ENCODE measurements at places on chromosomes 2 and 18.

GRCh38 chr2:238995634-238996033 lies 147.7 kb downstream of the TWIST2 start:
- DNase-seq = no peak

DNA sequence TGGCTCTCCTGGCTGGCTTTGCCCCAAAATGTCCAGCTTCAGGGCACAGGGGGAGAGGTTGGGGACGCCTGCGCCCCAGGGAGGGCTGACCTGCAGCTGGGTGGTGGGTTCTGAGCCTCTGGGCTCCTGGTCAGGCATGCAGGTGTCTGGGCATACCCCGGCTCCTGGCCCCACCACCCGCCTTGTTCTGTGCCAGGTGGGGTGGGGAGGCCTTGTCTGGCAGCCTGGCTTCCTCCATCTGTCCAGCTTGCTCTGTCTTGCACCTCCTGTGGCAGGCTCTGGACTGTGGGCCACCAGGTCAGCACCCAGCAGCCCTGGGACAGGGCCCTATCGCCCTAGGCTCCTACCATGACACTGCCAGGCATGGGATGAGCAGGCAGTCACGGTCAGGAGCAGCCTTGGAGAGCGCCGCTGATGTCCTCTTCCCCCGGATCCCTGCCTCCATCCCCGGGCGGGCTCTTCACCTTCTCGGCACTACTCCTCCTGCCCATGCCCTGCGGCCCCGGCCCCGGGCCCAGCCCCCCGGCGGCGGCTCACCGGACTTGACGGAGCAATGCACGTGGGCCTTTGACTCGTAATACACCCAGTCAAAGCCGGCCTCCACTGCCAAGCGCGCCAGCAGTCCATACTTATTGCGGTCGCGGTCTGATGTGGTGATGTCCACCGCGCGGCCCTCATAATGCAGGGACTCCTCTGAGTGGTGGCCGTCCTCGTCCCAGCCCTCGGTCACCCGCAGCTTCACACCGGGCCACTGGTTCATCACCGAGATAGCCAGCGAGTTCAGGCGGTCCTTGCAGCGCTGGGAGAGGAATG lies 3.6 kb downstream of the IHH start:
- DNase-seq = no peak

DNA sequence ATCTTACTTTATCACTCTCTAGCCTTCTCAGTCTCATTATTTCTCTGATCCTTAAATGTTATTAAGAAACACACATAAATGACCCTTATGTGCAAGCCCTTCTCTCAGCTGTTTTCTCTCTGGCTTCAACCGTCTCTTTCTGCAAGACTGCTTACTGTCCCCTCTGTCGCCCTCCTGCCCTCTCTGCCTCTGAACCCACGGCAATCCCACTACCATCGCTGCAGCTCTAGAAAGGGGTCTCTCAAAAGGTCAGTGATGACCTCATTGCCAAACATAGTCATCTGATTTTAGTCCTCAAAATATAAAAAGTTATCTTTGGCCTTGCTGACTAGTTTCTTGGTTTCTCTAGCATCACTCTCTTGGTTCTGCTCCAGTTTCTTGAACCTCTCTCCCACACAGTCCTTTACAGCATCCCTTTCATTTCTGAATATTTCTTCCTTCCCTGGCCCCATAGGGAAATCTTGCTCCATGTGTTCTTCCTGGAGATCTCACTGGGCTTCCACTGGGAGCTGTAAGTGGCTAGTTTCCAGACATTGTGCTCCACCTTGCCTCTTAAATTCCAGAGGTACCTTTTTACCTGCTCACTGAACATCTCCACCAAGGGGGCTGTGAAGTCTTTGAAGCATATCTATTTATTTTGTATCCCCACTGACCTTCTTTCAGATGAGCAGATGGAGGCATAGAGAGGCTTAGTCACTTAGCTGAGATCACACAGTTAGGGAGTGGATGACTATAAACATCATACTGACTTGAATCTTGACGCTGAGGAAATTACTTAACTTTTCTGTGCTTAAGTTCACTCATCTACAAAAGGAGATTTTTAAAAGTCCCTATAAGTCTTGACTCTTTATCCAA lies 96.2 kb downstream of the PDE1A start:
- no peak for DNase-seq

DNA sequence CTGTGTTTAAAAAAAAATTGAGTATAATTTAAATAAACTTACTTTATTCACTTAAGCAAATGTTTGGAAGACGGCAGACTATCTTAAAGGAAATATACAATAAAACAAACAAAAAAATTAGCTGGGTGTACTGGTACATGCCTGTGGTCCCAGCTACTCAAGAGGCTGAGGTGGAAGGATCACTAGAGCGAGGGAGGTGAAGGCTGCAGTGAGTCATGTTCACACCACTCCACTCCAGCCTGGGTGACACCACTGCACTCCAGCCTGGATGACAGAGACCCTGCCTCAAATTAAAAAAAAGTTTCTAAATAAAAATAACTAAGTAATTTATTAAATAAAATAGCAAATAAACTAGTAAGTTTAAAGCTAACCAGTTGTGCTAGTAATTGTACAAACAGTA lies 7.5 kb downstream of the PUM2 start:
- no peak for DNase-seq

GRCh38 chr2:29459445-29460179 lies 344.4 kb downstream of the CLIP4 start:
- no peak for DNase-seq

- DNase-seq = no peak
Measured at GRCh38 chr2:61042807-61043206, 22.9 kb upstream of the SANBR start.

GRCh38 chr18:75251466-75251865 lies 40.9 kb downstream of the TSHZ1 start:
- DNase-seq = no peak

DNA sequence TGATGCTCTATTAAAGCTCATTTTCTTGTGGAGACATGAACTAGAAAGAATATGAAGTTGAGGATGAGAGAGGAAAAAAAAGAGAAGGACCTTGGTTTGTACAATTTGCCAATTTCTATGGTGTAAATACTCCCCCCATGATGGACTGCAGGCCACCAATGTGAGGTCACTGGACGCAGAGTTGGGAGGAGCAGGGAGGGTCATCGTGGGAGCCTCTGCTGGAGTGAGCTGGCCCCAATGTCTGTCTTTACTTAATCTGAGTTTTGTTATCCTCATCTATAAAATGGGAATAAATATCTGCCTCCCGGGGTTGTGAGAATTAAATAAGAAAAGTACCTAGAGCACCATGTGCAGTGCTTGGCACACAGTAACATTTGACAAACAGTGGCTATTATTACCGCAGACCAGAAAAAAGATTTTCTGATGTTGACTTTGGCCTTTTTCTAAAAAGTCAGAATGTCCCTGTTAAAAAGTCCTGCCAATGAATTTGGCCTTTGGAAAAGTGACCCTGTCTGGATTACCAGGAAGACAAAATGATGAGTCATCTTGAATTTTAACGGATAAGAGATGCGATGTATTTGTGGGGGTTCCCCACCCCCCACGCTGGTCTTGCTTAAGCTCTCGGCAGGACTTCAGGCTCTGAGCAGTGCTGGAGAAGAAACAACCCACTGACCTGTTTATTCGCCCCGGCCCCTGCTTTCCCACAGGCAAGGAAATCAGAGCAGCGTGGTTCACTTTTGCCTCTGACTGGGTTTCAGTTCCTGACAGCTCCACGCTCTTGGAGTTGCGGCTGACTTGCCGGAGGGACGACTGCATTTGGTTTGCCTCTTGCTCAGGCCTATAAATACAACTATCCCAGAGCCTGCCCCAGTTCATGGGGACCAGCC lies 50.3 kb upstream of the FOSL2 start:
- peak; percentile 85 for DNase-seq

DNA sequence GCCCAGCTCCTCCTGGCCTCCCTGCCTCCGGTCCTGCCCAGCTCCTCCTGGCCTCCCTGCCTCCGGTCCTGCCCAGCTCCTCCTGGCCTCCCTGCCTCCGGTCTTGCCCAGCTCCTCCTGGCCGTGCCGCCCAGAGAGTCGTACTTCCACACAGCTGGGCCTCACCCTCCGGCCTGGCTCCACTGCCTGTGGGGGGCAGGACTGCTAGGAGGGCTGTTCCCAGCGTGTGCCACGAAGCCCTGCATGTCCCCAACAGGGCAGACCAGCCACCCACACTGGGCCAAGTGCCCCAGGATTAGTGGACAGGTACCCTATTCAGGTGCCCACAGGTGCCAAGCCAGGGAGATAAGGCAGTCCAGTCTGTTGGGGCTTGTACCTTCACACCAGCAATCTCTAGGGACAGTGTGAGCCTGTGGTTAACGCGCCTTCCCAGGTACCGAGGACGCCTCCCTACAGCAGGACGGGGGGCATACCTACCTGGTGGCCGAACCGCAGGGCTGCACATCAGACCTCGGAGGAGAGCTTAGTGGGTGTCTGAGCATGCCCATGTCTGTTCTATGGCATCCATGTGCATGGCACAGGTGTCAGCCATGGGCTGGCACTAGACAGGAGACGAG lies 5.3 kb downstream of the GPC1 start:
- peak; percentile 42 for DNase-seq

DNA sequence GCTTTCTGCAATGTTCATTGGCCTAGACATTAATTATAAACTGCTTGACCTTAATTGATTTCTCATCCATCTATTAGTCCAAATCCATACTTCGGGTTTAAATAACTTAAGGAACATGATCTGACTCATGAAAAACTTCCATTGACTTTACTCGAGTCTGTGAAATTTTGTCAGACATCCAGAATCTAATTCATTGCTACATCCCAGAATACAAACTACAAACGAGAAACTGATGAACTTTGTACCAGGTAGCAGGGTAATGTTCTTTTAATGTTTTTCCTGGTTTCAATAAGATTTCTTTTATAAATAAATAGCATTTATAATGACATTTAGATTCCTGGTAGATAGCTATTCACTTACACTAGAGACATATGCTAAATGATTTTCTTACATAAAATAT lies 36.0 kb upstream of the IKZF2 start:
- DNase-seq = no peak

DNA sequence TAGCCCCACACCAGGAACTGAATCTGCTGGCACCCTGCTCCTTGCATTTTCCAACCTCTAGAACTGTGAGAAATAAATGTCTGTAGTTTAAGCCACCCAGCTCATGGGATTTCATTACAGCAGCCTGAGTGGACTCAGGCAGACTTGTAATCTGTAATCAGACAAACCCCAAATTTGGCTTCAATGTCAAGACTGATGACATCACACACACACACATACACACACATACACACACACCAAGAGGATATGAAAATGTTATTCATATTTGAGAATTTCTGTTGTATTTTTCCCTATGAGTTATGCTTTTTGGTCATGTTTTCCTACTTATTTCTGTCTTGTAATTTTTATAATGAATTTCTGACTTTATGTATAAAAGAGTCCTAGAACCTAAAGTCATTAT lies 83.8 kb upstream of the GLI2 start:
- DNase-seq = no peak

DNA sequence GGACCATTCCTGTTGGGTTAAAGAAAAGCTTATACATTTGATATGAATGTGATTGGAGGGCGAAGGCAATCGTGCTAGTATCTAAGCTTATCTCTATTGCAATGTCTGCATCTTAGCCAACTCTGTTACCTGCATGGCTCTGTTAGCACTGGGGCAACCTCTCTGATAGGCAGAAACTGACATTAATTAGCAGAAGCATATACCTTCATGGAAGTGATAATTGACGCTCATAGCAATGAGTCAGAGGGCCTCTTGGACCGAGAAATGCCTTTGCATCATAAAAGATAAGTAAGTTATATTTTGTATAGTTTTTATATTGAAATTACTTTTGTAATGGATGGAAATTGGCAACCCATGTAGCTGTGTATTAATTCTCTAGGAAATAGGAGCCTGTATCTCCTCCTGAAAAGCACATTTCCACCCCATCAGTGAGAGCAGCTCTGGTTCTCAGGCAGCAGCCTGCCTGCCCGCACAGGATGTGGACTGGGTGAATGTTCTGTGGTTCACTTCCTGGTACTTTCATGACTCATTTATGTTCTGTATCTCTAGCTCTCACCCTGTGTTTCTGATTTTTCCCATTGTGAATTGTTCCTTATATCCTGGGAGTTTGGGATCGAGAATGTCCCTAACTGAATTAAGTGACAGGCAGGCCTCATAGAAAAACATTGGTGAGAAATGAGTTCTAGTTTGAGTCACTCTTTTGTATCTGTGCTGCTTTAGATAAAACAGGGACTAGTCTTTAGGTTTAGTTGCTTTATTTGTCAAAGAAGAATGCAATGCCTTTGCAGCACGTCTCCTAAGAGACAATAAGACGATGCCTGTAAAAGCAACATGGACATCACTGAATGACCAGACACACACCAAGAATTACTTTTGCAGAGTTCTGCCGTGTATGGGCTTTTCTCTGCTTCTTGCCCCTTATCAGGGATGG lies 344.9 kb downstream of the DCDC2C start:
- DNase-seq = no peak

- DNase-seq = no peak
Measured at GRCh38 chr2:182698671-182699070, 17.4 kb upstream of the DNAJC10 start.

- no peak for DNase-seq
Measured at GRCh38 chr2:56224316-56224715, 40.5 kb downstream of the CCDC85A start.

GRCh38 chr2:165837122-165837521 lies 43.1 kb upstream of the GALNT3 start:
- DNase-seq = no peak

- no peak for DNase-seq
Measured at GRCh38 chr2:64251497-64252250, 107.5 kb upstream of the PELI1 start.

DNA sequence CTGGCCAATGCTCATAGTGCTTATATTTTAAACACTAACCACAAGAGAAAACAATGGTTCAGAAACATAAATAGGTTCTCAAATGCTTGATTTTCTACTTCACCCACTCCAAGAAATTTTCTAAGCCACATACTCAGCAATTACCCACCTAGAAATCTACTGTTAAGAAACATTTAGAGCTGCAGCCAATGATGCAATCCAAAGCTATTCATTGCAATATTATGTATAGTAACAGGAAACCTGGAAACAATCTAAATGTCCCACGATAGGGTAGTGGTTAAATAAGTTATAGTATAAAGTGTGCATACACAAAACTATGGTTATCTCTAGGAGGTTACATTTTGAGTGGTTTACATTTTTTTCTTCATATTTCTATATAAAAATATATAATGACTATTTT lies 5.7 kb downstream of the FAM237A start:
- DNase-seq = no peak

DNA sequence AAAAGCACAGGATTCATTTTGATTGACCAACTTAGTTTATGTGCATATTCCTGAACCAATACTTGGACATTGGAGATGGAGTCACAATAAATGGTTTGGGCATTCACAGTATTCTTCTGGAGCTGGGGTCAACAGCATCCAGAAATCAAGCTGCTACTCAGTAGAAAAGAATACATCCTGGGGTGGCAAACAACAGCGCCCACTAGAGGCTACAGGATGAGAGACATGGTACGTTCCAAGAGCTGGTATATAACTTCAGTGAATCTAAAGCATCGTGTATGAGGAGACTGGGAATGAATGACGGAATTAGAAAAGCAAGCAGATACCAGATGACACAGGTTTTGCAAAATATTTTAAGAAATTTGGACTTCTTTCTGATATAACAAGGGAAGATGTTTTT lies 142.9 kb upstream of the FIGN start:
- DNase-seq = peak; percentile 18

- peak; percentile 24 for DNase-seq
Measured at GRCh38 chr2:64711252-64711800, 57.6 kb upstream of the SERTAD2 start.

GRCh38 chr2:234873828-234874173 lies 78.0 kb upstream of the SH3BP4 start:
- DNase-seq = peak; percentile 69

GRCh38 chr2:22375096-22375495 lies 1009.9 kb upstream of the KLHL29 start:
- no peak for DNase-seq

- no peak for DNase-seq
Measured at GRCh38 chr2:239776436-239777005, 248.6 kb downstream of the NDUFA10 start.
